ENCODE measurements at places on chromosomes 13 and 19. TPM values are rescaled to one million over a fixed set of nuclear protein-coding genes. Genes with fewer than 3 reads are reported as not detected.

The GRIK5 gene
- 0.34 TPM for polyA plus RNA-seq

The SHISA2 gene
- 1.0 TPM for polyA plus RNA-seq

The C19orf44 gene
- 2.9 TPM for polyA plus RNA-seq

The NFKBIB gene
- polyA plus RNA-seq = 30.1 TPM

The ZNF865 gene
- 2.2 TPM for polyA plus RNA-seq

The LGALS13 gene
- not detected for polyA plus RNA-seq

The ZNF878 gene
- 0.91 TPM for polyA plus RNA-seq

The CYP2S1 gene
- polyA plus RNA-seq = 23.7 TPM

The ZNF57 gene
- 13.2 TPM for polyA plus RNA-seq

The PROZ gene
- 4.7 TPM for polyA plus RNA-seq

The FPR2 gene
- polyA plus RNA-seq = not detected

The IZUMO2 gene
- polyA plus RNA-seq = not detected

The PRR19 gene
- polyA plus RNA-seq = 1.9 TPM

Measured in hepatocyte (in vitro differentiated cells).